NCI-H1694 (cell line): ENCODE measurements at places on chromosomes 13 and 19.

DNA sequence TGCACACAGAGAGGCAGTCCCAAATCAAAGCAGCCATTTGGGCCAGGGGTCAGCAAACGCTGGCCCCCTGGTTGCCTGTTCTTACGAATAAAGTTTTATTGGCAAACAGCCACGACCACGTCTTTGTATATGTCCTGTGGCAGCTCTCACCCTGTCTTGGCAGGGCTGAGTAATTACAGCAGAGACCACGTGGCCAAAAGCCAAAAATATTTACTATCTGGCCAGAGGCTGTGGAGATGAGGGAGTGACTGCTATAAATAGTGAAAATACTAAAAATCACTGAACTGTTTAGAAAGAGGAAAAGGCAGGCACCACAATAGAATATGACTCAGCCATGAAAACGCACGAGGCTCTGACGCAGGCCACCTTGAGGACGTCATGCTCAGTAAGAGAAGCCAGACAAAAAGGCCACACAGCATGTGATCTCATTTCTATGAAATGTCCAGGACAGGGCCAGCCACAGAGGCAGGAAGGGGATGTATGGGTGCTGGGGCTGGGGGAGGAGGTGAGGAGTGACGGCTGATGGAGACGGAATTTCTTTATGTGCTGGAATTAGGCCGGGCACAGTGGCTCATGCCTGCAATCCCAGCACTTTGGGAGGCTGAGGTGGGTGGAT, 29.4 kb downstream of the SMIM24 start:
- DNase-seq = no peak

DNA sequence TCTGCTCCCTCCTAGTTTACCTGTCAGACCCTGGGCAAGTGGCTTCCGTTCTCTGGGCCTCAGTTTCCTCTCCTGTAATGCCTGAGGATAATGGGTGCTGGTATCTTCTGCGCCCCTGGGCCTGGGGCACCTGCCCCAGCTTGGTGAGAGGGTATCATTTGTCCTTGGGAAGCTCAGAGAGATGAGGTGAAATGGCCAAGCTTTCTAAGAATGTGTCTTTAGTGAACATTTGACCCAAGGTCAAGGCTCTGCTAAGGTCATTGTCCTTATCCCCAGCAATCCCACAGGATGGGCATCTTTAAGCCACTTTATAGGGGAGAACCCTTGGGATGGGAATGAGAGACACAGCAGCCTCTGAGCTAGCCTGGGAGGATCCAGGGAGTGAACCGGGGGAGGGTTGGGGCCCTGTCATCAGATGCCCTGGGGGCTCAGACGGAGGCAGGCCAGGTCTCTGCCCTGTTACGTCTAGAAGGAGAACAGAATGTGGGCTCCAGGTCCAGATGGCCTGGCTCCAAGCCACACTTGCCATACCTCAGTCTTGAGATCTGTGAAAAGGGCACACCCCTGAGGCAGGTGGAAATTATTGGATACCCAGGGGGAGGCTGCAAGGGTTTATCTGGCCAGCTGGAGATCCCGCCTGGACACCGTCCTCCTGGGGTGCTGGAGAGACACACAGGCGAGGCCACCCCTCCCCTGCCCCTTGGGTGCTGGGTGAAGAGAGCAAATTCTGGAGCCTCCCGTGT, 1.1 kb upstream of the NFIC start:
- no peak for DNase-seq

DNA sequence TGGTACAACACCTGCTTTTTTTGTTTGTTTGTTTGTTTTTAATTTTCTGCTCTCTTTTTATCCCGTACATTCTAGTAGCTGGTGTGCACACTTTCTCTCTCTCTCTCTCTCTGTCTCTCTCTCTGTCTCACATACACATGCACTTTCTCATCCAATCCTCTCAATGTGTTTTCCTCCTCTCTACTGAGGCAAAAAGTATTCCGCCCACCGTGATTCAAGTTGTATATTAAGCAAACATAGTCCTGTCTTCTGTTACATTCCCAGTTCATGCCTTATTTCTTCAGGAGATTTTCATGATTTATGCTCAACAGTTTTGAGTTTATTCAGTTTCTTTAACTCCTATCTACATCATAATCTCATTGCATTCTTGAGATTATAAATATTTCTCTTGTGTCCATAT, 38.2 kb upstream of the SCEL start:
- DNase-seq = no peak

- no peak for DNase-seq
These were observed 93.7 kb downstream of the TRPC4 start for GRCh38 chr13:37775871-37776270.

- no peak for DNase-seq
These were observed at the start of gene ZNF814 for GRCh38 chr19:57888560-57889231. TSS of gene ZNF814 (minus strand) at chr19:57889037. CDS start at chr19:57888802, 235 bp downstream.

- DNase-seq = no peak
These were observed 151.3 kb downstream of the LMO7 start for GRCh38 chr13:75787249-75787928.

GRCh38 chr13:95660981-95661581, 15.9 kb upstream of the DNAJC3 start:
- peak; percentile 70 for DNase-seq

- no peak for DNase-seq
These were observed 457.9 kb downstream of the FOXO1 start for GRCh38 chr13:40208517-40208916.
